Calu3 (cell line): ENCODE measurements at places on chromosomes 3 and 15.

DNA sequence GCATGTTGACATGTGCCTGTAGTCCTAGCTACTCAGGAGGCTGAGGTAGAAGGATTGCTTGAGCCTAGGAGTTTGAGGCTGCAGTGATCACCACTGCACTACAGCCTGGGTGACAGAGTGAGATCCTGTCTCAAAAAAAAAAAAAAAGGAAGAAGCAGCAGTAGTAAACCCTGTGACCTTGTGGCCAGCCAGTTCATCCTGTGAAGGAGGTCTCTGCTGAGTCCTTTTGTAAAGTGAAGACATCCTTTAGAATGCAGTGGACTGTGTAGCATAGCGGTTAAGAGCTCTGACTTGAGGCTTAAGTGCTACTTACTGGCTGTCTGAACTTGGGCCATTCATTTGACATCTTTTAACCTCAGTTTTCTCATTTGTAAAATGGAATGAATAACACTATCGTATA is 8.3 kb downstream of the EXOSC7 start:
- no peak for DNase-seq

DNA sequence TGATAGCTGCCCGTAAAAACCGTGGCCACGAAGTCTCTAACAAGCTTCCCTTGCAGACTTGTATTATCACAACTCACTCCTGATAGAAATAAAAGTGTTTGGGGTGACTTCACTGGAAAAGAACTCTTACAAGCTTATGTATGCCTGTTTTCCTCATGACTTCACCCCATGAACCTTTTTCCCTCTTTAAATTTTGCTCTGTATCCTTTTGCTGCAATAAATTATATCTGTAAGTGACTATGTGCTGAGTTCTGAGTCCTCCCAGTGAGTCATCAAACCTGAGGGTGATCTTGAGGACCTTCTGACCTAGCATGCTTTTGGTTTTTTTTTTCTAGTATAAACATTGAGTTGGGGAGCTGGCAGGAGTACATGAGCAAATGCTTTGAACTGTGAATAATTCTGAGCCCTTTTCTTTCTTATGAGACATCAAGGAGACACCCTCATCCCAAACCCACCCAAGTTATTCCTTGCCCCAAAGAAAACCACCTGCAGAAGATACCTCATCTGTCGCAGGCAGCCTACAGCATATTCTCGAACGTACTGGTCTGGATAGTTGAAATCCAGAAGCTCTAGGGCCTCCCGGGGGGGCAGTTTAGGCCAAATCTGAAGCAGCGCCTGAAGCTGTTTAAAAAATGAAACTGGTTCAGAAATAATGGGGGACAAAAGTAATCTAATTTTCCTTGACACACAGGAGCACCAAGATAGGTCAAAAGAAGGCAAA is 85.9 kb downstream of the FAIM start:
- DNase-seq: no peak

DNA sequence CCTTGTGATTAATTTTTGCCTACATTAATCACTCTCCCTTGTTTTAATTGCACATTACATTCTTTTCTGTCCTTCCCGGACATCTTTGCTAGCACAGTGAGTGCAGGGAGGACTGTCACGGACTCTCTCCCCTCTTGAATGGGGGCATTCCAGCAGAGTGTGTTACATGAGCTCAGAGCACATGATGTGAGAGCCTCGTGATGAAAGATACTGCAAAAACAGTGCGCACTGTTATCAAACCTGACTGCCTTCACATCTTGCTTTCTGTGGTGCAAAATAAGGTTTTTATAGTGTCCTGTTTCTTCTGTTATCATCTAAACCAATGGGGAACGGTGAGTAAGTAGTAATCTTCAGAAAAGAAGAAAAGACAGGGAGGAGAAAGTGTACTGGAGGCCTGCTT is 167.5 kb downstream of the PGPEP1L start:
- DNase-seq: no peak

DNA sequence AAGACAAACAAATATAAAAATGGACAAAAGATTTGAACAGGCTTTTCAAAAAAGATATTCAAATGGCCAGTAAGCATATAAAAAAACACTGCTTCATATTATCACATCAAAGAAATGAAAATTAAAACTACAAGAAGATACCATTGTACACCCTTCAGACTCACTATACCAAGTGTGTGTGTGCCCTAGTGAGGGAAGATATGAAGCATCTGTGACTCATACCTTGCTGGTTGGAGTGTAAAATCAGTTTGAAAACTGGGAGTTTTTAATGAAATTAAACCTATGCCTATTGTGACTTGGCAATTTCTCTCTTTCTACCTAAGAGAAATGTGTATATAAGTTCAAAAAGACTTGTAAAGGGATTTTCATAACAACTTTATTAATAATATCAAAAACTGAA is 23.5 kb upstream of the SLC15A2 start:
- no peak for DNase-seq

- peak; percentile 88 for DNase-seq
Observed at GRCh38 chr3:14261229-14261628, 82.6 kb downstream of the LSM3 start.

- DNase-seq: no peak
Observed at GRCh38 chr15:65259367-65259797, 27.3 kb downstream of the PARP16 start.

- DNase-seq: no peak
Observed at GRCh38 chr3:169242708-169243513, 420.6 kb downstream of the MECOM start.

- DNase-seq: no peak
Observed at GRCh38 chr15:89070197-89071124, 17.8 kb upstream of the ABHD2 start.

GRCh38 chr3:17075907-17076306 is 191.2 kb downstream of the PLCL2 start:
- no peak for DNase-seq

GRCh38 chr3:138300647-138301046 is 29.0 kb downstream of the NME9 start:
- DNase-seq: no peak

GRCh38 chr15:74442063-74442462 is 8.3 kb upstream of the SEMA7A start:
- no peak for DNase-seq

- DNase-seq: no peak
Observed at GRCh38 chr3:66490984-66491383, 9.8 kb downstream of the LRIG1 start.
